ENCODE measurements at places on chromosomes 2 and 18.

DNA sequence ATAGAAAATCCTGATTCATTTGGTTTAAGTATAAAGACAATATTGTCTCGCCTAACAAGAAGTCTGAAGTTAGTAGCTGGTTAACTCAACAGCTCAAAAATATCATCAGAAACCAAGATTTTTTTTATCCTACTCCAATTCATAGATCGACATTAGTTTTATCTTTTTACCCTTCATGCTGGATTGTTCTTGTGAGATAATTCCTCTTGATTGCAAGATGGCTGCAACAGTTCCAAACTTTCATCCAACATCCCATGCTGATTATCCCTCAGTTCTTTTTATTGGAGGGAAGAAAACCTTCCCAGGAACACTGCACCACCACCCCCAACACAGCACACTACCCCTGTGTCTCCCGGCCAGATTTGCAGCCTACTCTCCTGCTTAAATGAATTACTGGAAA is 370.2 kb upstream of the RAB6C start:
- DNase-seq, result no peak

GRCh38 chr2:165757906-165758675 is 36.0 kb downstream of the GALNT3 start:
- no peak for DNase-seq

- no peak for DNase-seq
These were observed 18.9 kb downstream of the INPP4A start for GRCh38 chr2:98463551-98463971.

DNA sequence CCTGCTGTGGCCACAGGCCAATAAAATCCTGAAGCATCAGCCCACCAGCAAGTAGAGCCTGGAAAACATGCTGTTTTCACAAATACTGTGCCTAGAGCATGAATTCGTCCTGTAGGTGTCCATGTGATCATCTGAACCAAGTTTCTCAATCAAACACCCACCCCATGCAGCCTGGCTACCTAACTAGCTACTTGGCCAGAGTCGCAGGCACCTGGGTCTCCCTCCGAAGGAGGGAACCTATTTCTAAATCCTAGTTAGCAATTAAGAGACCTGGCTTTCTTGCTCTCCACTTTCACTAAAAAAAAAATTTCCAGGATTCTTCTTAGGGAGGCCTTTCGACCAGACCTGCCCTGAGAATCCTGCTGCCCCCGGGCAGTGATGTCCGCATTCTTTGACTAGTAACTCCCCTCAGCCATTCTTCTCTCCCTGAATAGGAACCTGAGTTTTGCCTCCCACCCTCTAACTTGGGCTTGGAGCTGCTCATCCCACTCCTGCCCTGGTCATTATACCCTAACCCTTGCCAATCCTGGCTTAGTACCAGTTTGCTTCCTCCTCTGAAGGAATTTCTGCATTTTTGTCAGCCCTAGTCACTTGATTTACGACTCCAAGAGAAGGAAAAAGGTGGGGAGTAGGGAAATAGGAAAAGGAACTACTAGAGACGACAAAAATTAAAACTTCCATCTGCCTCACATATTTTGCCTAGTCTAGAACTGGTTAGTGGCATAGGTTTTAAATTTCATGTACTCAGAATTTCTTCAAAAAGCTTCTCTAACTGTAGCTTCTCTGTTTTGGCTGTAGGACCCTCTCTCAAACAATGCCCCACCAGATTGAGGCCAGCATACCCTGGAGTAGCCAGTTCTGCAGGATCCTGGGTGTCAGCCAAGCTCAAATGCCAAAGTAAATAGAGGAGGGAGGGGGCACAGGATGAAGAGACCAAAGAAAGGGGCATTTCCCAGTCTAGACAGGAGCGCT is 25.4 kb upstream of the TANK start:
- DNase-seq, result no peak

DNA sequence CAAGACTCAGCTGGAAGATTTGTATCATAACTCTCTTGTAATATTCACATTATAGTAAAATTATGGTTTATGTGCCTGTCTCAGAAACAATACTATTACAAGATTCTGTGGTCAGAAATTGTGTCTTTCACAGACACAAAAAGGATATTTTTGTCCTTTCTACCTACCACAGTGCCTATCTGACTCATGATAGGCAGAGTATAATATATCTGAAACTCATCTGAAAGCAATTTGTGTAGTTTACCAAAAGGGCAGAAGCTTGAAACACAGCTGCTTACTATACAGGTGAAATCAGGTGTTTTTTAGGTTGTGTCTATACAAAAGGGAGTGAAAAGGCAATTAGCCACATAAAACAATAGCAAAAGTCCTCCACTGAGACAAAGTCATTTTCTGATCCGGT is 10.9 kb downstream of the TMEM200C start:
- DNase-seq, result no peak
